Femur (tissue), 1 donor: ENCODE measurements at places on chromosomes 1 and 21.

- DNase-seq = no peak
Observed at GRCh38 chr1:19130468-19130867, 79.6 kb downstream of the UBR4 start.

DNA sequence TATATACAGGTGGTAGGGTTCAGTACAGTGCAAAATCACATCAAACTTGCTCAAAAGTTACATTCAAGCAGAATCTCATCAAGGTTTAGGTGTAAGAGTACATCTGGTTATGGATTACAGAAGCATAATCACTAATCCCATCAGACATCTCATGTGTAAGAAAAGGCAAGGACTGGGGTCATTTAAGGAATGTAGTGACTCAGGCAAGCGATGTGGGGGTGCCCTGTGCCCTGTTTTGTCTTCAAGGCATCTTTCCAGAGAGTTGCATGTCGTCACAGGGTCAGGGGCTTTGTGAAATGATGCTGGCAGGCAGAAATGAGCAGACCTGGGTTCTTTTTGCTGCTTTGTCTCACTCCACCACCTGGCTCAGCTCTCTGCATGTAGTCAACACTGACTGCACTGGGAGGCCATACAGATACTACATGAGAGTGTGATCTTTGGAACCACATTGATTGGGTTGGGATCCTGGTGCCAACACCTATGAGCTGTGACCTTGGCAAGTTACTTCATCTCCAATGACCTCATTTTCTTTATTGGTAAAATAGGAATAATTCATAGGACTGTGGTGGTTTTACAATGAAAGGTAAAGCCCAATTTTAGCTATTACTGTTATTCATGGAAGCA, 8.2 kb upstream of the HHIPL2 start:
- DNase-seq = no peak

GRCh38 chr1:184691719-184692324, 62.8 kb downstream of the EDEM3 start:
- no peak for DNase-seq

GRCh38 chr1:46816930-46817329, 18.1 kb downstream of the CYP4B1 start:
- DNase-seq = no peak

GRCh38 chr1:232463225-232463624, 166.7 kb downstream of the SIPA1L2 start:
- DNase-seq = no peak

- no peak for DNase-seq
Observed at GRCh38 chr1:6360517-6361070, 33.0 kb downstream of the ACOT7 start.
